ENCODE measurements at places on chromosomes 13 and 19.

DNA sequence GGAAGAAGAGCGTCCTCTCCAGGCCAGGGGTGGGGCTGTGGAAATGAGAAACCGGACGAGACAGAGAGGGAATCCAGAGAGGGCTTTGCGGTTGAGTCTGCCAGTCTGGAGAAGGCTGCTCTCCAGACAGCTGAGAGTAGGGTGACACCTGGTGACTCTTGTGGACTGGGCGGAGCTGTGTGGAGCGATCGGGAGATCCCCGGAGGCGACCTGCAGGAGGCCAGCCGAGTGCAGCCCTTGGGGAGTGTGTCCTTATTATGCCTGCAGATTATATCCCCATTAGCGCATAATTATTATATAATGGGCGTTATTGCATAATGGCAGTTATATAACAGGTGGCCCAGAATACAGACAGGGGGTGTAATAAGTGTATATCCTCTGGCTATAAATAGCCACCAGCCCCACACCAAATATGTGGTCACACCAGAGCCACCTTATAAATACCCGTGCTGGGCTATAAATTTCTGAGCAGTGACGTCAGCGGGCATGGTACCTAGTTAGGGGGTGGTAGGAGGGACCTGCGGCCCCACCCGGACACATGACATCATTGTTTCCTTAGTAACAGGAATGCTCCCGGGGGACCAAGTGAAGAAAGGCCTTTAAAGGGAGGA, 41.2 kb downstream of the NFIX start:
- no peak for DNase-seq

DNA sequence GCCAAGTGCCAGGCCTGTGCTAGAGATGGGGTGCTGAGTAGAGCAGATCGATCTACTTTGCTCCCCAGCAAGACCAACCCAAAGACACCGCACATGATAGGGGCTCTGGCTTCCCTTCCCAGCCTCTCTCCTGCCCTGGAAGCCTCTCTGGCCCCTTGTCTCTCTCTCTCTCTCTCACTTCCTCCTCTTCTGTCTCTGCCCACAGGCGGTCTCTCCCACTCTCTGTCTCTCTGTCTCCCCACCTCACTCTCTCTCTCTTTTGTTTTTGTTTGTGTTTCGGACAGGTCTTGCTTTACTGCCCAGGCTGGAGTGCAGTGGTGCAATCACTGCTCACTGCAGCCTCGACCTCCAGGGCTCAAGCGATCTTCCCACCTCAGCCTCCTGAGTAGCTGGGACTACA, 1.3 kb downstream of the SELENOV start:
- no peak for DNase-seq

- no peak for DNase-seq
These were observed 147.7 kb downstream of the CDK8 start for GRCh38 chr13:26401578-26402021.

- DNase-seq: no peak
These were observed 162.4 kb downstream of the FOXO1 start for GRCh38 chr13:40503966-40504591.

DNA sequence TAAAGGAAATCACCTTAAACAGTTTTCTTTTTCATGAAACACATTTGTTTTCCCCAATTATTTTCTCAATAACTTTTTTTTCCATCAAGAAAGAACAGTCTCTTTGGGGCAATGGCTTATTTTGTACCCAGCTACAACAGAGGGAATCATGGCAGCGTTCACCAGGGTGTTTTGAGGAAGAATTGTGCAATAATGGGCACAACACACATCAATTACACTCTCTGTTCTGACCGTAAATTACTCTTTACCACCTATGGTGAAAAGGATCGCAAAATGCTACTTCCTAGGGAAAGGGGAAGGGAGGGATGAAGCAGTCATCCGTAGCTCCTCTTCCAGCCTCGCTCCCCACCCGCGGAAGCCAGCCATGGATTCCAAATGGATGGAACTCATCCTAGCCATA, 38.6 kb downstream of the TMTC4 start:
- DNase-seq: no peak

- DNase-seq: no peak
These were observed 691.6 kb downstream of the DIAPH3 start for GRCh38 chr13:59472134-59472533.

DNA sequence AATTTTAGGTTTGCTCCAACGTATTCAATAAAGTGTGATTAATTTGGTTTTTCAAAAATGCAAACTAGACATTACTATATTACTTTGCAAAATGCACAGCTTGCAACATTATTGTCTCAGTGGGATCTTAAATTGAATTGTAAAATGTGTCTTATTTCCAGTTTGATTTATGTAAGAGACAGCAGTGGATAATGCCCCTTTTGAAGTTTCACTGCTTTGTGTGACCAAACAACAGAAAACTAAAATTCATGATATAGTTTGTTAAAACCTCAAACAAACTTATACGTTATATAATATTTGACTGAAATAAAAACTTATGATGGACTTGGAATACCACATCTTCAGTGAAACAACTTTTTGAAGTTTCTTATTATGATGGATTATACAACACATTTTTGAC, 279.8 kb downstream of the DACH1 start:
- DNase-seq: no peak

- DNase-seq: no peak
These were observed 17.1 kb upstream of the FXYD3 start for GRCh38 chr19:35098413-35099049.

DNA sequence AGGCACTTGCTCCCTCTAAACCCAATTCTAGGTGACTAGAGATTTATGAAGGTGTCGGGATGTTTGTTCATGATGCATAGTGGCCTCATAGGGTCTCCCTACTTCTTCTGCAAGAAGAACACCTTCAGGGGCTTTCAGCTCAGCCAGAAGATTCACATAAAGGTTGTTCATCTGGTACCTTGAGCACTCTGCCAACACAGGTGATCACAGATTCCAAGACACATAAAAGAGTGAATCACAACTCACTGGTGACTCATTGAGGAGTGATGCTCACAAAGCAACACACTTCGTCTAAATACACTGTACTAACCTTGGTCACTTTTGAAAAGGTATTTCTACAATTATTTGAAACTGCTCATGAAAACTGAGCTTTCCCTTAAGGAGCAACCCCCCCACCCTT, 6.8 kb upstream of the ZNF324 start:
- DNase-seq: no peak

DNA sequence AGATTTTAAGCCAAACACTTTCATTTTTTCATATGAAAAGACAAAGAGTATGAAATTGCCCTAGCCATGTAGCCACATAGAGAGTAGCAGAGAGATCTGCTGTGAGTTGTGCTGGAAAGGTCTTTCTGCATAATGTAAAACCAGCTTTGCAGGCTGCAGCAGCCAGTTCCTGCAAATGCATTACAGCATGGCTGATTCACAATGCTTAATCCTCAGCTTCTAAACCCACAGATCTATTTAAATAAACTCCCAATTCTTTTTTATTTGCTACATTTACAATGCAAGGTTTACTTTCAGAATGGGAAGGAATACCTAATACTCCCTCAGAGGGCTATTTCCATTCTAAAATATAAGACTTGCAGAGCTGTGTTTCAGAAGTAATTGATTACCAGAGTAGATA, 185.6 kb upstream of the STARD13 start:
- no peak for DNase-seq

DNA sequence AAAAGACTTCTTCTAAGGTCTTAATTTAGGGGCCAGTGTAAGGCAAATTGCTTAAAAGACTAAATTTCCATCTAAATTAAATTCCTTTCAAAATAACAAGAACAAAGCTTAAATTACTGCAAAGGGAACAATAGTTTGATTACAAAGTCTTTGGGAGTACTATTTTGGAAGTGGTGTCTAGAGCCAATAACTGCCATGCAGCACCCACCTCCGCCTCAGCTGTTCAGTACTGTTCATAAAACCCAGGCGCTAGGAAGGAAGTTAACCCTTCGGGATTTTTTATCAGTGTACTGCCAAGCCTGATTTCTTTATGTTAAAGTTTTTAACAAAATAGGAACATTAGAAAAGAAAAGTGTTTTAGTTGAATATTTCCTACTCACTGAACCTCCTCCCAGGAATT, 210.1 kb downstream of the LIG4 start:
- DNase-seq: peak; percentile 2

Data from H7 (cell line).